Skeletal muscle tissue (tissue), 5 donors: ENCODE measurements at places on chromosomes 2 and 18. TPM values are rescaled to one million over a fixed set of nuclear protein-coding genes. Genes with fewer than 3 reads are reported as not detected.

GAD1 gene
- total RNA-seq = 0.52 TPM

VWC2L gene
- 0.52 TPM for total RNA-seq

RPRM gene
- total RNA-seq = 3.1 TPM

STPG4 gene
- total RNA-seq = not detected

UGT1A10 gene
- not detected for total RNA-seq

OXER1 gene
- under 0.01 TPM for total RNA-seq

PIEZO2 gene
- 41.2 TPM for total RNA-seq

CNTNAP5 gene
- total RNA-seq = not detected

PAPOLG gene
- total RNA-seq = 10.4 TPM

SPATA3 gene
- not detected for total RNA-seq

SLC5A7 gene
- under 0.01 TPM for total RNA-seq

CLEC4F gene
- not detected for total RNA-seq

CPSF3 gene
- 27.7 TPM for total RNA-seq

GLI2 gene
- 3.1 TPM for total RNA-seq

STAT4 gene
- 2.6 TPM for total RNA-seq

ST8SIA3 gene
- not detected for total RNA-seq

TLX2 gene
- total RNA-seq = not detected

PROM2 gene
- total RNA-seq = under 0.01 TPM

CARF gene
- total RNA-seq = 14.6 TPM

CHST10 gene
- total RNA-seq = 12.5 TPM

SESTD1 gene
- total RNA-seq = 29.7 TPM

MC4R gene
- total RNA-seq = 0.52 TPM

CTAGE1 gene
- total RNA-seq = not detected

PLEKHH2 gene
- 16.2 TPM for total RNA-seq

CD207 gene
- under 0.01 TPM for total RNA-seq

ARHGAP15 gene
- total RNA-seq = 33.9 TPM

IL36B gene
- total RNA-seq = not detected

CXCR1 gene
- total RNA-seq = 0.52 TPM

RESP18 gene
- not detected for total RNA-seq

ECEL1 gene
- 1.0 TPM for total RNA-seq

SH2D6 gene
- total RNA-seq = not detected

IL1B gene
- total RNA-seq = 1.0 TPM

IL36G gene
- not detected for total RNA-seq

FBXO48 gene
- under 0.01 TPM for total RNA-seq

UGT1A3 gene
- total RNA-seq = not detected

IHH gene
- not detected for total RNA-seq

PAIP2B gene
- 5.7 TPM for total RNA-seq

PROKR1 gene
- total RNA-seq = 0.52 TPM

SPP2 gene
- total RNA-seq = not detected

CDK5R2 gene
- total RNA-seq = not detected

CPS1 gene
- 3.7 TPM for total RNA-seq

C1QL2 gene
- total RNA-seq = not detected

SERPINB13 gene
- total RNA-seq = not detected

TMEFF2 gene
- total RNA-seq = 6.3 TPM

LIPG gene
- total RNA-seq = 2.6 TPM

GPR39 gene
- 1.6 TPM for total RNA-seq

CYP26B1 gene
- total RNA-seq = 6.8 TPM

ASIC4 gene
- not detected for total RNA-seq

ASB18 gene
- 3.1 TPM for total RNA-seq

ABCB11 gene
- total RNA-seq = not detected

SGO2 gene
- 1.0 TPM for total RNA-seq
